ENCODE measurements at places on chromosomes 2 and 18.

- DNase-seq = no peak
Observed at GRCh38 chr2:33250417-33251029, 225.9 kb upstream of the RASGRP3 start.

GRCh38 chr2:101823859-101824258, 126.4 kb downstream of the MAP4K4 start:
- no peak for DNase-seq

GRCh38 chr2:97751752-97752151, 38.4 kb downstream of the ZAP70 start:
- no peak for DNase-seq

DNA sequence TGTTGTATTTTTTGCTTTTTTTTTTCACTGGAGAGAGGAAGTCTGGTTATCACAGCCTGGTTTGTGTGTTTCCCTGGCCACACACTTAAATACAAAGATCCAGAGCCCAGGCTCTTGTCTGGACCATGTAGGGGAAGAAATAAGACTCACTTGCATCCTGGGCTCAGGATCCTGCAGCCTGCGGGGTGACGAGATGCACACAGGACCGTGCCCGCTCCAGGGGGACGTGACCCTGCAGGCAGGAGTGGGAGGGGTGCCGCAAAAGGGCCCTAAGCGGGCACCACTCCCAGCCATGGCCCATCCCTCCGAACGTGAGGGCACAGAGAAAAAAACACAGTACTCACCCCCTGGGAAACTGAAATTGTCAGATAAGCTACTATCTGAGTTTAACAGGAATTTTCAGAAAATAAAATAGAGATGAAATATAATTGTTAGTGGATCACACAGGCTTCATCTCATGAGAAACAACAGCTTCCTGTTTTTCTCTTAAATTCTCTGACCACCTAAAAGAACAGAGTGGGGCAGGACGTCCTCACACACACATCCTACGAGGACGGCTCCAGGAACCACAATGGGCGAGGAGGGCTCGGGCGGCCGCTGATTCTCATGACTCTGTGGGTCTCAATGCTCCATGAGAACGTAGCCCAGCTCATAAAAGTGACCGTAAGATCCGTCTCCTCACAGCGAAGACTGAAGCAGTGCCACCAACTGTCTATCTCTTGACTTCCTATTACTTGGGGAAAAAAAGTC, 142.6 kb upstream of the ALKAL2 start:
- DNase-seq = no peak

GRCh38 chr2:39608686-39609441, 56.9 kb upstream of the TMEM178A start:
- DNase-seq = no peak

DNA sequence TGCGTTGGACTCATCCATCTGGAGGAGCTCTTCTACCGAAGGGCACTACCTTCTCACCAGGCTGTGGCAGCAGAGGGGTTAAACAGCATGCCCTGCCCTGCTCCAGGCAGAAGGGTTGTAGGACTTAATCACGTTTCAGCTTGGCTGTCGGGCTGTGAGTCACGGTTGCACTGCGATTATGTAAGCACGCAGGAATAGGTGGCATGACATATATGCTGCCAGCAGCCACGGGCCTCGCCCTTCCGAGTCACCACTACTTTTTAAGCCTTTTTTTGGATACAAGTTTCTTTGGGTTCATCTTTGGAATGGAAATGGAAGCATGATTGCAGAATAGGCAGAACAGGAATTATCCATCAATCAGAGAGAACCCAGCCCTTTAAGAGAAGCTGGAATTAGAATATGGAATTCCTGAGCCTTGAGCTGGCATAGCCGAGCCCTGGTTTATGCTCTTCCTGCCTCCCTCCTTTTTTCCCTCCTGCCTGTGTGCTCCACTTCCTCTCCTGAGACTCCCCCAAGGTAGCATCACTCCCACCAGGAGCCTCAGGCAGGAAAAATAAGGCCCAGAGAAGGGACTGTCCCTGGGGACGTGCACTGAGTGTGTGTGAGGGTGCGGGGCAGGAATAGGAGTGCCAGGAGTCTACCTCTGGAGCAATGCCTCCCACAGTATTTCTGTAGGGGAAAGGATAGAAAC, 86.8 kb downstream of the SEMA4F start:
- DNase-seq = no peak

DNA sequence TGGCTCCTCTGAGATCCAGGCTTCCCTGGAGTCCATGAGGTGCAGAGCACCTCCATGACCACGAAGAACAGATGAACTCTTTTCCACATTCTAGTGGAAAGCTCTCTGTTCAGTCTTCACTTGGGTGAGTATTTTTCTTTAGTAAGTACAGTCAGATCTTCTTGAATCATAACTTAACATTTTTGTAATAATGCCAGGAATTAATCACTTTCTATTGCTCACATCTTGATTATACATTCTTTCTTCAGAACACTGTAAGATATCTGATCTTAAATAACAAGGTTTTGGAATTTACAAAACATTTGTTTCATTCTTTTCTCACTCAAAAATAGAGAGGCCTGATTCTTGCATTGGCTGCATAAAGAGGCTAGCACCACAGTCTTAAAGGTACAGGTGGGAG, 45.4 kb upstream of the RND3 start:
- no peak for DNase-seq

DNA sequence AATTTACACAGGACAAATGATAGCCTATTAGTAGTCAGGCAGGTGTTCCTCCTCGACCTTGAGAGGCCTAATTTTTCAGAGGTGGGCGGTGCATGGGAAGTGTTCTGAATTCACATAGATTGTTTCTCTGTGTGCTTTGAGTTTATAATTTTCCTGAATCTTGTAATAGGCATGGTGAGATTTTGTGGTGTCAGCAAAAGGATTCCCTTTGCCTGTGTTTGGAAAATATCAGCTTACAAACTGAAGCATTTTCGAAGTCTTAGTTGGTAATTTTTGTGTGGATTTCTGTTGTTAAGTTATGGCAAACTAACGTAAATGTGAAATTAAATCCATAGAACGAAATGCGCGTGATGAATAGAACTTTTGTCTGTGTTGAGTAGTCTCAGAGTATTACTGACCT, 194.0 kb upstream of the RBMS1 start:
- no peak for DNase-seq

- no peak for DNase-seq
Observed at GRCh38 chr2:169661265-169661664, 32.9 kb downstream of the CFAP210 start.

- peak; percentile 32 for DNase-seq
Observed at GRCh38 chr18:79855147-79855933, 57.6 kb downstream of the KCNG2 start.

All from H1 (cell line).